ENCODE measurements at places on chromosomes 1 and 21.

DNA sequence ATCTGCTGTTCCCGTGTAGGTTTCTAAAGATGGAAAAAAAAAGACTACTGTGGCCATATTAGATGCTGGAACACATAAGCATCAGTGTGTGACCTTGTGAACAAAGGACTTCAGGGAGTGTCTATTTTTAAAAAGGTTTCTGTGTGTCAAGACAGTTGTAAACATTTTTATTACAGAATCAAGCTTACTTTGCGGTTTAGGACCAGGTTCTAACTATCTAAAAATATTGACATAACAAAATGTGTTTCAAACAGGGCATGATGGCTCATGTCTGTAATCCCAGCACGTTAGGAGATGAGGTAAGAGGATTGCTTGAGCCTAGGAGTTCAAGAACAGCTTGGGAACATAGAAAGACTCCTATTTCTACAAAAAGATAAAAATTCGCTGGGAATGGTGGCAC, 7.1 kb upstream of the DDI2 start:
- no peaks in the 10 kb centered on the region for H3K4me1 ChIP-seq
- H3K36me3 ChIP-seq = no peaks in the 10 kb centered on the region
- H3K27me3 ChIP-seq = no peaks in the 10 kb centered on the region
- no peak overlapping the region for H3K4me3 ChIP-seq
- H3K27ac ChIP-seq = no peak overlapping the region

DNA sequence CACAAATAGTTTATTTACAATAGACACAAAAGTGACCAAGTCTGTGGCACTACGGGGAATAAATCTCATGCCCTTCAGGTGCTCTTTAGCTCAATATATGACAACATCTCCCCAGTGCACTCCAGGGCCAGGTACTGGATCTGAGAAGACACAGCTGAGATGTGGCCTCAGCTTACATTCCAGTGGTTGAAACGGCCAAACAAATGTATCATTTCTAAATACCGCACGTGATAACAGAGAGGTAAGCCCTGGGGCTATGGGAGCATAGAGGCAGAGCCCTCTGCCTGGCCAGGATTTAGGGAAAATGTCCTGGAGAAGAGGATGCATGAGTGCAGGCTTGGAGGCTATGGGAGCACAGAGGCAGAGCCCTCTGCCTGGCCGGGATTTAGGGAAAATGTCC, 630.5 kb downstream of the SMYD3 start:
- H3K36me3 ChIP-seq = no peaks in the 10 kb centered on the region
- H3K27me3 ChIP-seq = no peaks in the 10 kb centered on the region
- DNase-seq = no peak
- H3K27ac ChIP-seq = no peak overlapping the region

- H3K4me3 ChIP-seq = no peak overlapping the region
- DNase-seq = no peak
- no peaks in the 10 kb centered on the region for H3K4me1 ChIP-seq
- H3K27ac ChIP-seq = no peak overlapping the region
These were observed 67.7 kb downstream of the BCAR3 start for GRCh38 chr1:93613898-93614297.

DNA sequence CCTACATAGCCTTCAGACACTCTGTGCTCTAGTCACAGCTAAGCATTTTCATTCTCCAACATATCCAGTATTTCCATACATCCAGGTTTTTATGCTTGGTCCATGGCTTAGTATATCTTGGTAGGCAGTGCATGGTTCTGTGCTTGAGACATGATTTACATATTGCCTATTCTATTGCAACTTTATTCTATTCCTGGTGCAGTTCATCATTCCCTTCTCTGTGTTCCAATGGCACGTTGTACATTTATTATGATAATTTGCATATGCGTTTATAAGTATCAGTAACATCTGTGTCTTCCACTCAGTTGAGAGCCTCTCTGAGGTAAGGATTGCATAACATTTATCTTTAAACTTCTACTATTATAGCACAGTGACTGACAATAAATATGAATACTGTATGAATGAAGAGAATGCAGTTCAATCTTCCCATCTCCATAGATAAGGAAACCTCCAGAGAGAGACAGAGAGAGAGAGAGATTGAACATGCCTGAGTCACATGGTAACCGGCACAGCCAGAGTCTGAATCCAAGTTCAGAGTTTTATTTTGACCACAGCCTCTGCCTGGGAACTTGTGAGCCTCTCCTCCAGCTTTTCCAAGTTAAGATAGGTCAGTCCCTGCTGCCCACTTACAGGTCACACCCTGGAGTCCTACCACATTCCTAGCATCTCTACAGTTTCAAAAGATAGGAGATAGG, 41.5 kb downstream of the PLPPR5 start:
- no peaks in the 10 kb centered on the region for H3K36me3 ChIP-seq
- H3K4me1 ChIP-seq = no peaks in the 10 kb centered on the region
- H3K4me3 ChIP-seq = no peak overlapping the region
- no peak overlapping the region for H3K27ac ChIP-seq
- no peaks in the 10 kb centered on the region for H3K27me3 ChIP-seq
- DNase-seq = no peak

DNA sequence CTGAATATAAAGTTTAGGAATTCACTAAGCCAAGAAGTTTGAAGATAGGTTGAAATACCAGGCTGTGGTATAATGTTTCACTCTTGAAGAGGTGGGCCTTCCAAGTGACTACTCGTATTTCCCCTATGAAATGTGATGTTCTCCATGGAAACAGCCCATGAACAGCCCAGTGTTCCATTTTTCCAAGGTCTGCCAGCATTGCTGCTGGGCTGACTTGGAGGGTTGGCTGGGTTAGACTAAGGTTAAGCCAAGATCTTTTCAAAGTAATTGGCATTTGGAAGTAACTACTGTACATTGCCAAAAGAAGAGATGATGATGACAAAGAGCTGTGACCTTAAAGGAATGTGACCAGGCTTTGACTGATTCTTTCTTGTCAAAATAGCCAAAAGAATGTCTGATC, 73.8 kb downstream of the RPE65 start:
- no peaks in the 10 kb centered on the region for H3K4me1 ChIP-seq
- DNase-seq = no peak
- H3K4me3 ChIP-seq = no peak overlapping the region
- no peaks in the 10 kb centered on the region for H3K27me3 ChIP-seq

DNA sequence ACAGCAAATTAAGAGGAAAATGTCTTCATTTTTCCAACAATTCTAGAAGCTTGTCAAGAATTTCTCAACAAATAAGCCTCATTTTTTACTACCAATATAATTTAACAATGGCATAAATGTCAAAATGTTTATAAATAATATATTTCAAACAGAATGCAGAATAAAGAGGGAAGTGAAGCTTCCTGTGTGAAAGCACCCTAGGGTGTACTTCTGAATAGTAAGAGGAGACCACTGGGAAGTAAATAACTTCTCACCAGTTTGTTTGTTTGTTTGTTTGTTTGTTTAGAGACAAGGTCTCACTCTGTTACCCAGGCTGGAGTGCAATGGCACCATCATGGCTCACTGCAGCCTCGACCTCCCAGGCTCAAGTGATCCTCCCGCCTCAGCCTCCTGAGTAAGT, 244.3 kb downstream of the SLC45A1 start:
- no peaks in the 10 kb centered on the region for H3K36me3 ChIP-seq
- no peaks in the 10 kb centered on the region for H3K27me3 ChIP-seq
- H3K4me3 ChIP-seq = no peak overlapping the region
- H3K4me1 ChIP-seq = peaks cover 5% of the 10 kb centered on the region
- DNase-seq = no peak
- H3K27ac ChIP-seq = no peak overlapping the region

DNA sequence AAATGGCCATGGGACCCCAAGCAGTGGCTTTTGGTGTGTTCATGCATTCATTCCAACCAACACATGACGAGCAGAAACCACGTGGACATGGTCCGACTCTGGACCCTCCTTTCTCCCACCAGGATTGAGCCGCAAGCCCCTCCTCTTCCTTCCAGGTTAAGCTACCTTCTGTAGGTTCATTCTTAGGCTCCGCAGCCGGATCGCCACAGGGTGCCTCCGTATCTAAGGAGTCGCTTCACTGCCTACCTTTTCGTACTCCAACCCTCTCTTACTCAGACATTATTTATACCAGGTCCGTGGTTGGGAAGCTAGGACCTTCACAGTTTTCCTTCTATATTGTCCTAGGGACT, 63.6 kb downstream of the RHBG start:
- H3K27ac ChIP-seq = no peak overlapping the region
- H3K4me1 ChIP-seq = peaks cover 25% of the 10 kb centered on the region
- DNase-seq = no peak
- no peak overlapping the region for H3K4me3 ChIP-seq
- H3K36me3 ChIP-seq = no peaks in the 10 kb centered on the region

DNA sequence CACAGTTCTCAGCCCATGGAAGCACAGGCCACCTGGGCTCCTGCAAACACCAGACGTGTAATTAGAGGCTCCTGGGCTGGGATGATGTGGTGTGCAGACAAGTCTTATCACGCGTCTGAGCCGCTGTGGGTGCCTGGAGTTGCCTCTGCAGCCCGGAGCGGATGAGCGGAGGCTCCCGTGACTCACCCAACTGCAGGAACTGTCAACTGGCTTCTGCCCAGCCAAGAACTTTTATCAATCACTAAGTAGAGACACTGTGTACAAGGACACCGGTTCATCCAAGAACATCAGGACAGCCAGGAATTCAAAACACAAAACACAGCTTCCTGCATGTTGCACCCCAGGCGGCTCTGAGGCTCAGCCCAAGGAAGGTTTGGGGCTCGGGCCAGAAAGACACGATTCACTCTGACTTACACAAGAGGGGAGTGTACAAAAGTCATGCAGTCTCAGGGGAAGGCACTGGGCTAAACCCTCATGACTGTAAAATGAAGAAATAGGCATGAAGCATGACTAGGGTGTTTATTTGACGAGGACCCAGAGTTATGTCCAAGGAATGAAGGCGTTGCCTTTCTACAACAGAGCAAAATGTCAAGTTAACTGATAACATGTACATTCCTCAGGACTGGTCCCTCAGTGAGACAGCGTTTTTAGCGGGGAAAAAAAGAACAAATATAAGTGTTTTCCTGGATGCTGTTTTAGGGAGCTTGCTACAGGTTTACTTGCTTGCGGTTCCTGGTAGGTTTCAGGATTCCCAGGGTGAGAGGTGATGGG, 21.1 kb downstream of the ERRFI1 start:
- H3K27me3 ChIP-seq = no peaks in the 10 kb centered on the region
- H3K4me1 ChIP-seq = no peaks in the 10 kb centered on the region
- DNase-seq = no peak
- H3K36me3 ChIP-seq = no peaks in the 10 kb centered on the region

DNA sequence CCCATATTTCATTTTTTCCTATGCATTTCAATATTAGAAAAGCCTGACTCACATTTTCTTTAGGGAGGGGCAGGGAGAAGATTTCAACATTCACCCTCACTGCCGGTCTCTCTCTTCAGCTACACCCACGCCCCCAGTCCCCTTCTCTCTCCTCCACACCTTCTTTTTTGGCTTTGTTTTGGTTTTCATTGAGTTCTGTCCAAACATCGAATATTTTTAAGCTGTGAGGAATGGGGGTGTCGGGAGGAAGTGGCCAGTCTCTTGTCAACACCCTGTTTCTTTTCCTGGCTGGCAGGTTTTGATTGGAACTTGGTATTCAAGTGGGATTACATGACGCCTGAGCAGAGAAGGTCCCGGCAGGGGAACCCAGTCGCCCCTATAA, 177.3 kb downstream of the PGBD5 start:
- no peaks in the 10 kb centered on the region for H3K27me3 ChIP-seq
- no peak overlapping the region for H3K4me3 ChIP-seq
- H3K4me1 ChIP-seq = no peaks in the 10 kb centered on the region
- no peak overlapping the region for H3K27ac ChIP-seq
- H3K36me3 ChIP-seq = peaks cover 3% of the 10 kb centered on the region

GRCh38 chr1:9121496-9122409, 7.1 kb downstream of the GPR157 start:
- H3K36me3 ChIP-seq = no peaks in the 10 kb centered on the region
- H3K27ac ChIP-seq = no peak overlapping the region
- H3K4me1 ChIP-seq = peaks cover 15% of the 10 kb centered on the region
- no peaks in the 10 kb centered on the region for H3K27me3 ChIP-seq
- peak; percentile 29 for DNase-seq
- H3K4me3 ChIP-seq = no peak overlapping the region

- H3K27ac ChIP-seq = no peak overlapping the region
- H3K4me3 ChIP-seq = no peak overlapping the region
These were observed 160.2 kb downstream of the TOMM20 start for GRCh38 chr1:234968451-234968850.

DNA sequence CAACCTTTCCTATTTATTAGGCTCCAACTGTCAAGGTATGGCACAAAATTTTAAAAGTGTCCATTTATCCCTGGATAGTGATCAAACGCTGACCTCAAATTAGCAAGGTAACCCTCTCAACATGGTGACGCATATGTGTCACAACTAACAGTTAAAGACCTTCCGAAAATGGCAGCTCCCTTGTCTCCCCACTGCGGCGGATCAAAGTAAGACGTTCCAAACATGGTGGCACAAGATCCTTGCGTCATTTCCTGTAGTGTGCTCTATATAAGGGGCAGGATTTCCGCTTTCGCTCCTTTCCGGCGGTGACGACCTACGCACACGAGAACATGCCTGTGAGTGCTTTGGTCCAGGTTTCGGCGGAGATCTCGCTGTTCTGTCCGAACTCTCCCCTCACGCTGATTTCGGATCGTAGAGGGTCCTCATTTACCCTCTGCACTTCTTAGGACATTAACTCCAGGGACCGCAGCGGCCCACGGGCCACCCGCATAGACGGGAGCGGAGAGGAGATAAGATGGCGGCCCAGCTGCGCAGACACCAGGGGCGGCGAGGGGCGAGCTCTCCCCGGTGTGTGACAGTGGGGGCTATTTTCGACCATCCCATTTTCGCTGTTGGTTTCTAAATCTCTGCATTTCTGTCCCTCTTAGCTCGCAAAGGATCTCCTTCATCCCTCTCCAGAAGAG, at the start of gene RPS27:
Gene RPS27 (plus strand): TSS at position 295 of the 683 bp plus-strand sequence. CDS start 35 bp downstream, at position 330.
- H3K27me3 ChIP-seq = peaks cover 3% of the 10 kb centered on the region
- H3K36me3 ChIP-seq = peaks cover 38% of the 10 kb centered on the region
- H3K27ac ChIP-seq = peak within 1 kb of the TSS; percentile 97
- DNase-seq = peak; percentile 89
- peak within 1 kb of the TSS; percentile 100 for H3K4me3 ChIP-seq
